Left lobe of liver (tissue), 2 donors: ENCODE measurements at places on chromosomes 6 and 20.

DNA sequence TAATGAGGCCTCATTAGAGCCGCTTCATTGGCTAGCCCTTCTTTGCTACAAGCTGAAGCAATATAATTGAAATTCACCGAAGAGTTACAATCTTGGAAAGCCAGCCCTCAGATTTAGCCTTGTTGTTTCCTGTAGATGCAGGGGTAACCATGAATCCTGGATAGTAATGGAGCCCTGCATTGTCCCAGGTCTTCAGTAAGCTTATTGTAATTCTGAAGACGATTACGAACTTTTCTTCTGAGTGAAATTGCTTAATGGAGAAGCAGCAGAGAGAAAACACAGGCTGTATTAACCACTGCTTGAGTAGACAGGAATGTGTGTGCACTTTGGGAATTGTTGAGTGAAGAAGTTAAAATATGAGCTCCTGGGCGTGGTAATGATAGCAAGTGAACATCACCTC, 26.3 kb upstream of the NAA20 start:
- no peak for DNase-seq

- no peak for DNase-seq
These were observed 9.3 kb downstream of the NTSR1 start for GRCh38 chr20:62717933-62718332.

- peak; percentile 91 for DNase-seq
These were observed 7.1 kb downstream of the HSPA1B start for GRCh38 chr6:31834367-31835250.

DNA sequence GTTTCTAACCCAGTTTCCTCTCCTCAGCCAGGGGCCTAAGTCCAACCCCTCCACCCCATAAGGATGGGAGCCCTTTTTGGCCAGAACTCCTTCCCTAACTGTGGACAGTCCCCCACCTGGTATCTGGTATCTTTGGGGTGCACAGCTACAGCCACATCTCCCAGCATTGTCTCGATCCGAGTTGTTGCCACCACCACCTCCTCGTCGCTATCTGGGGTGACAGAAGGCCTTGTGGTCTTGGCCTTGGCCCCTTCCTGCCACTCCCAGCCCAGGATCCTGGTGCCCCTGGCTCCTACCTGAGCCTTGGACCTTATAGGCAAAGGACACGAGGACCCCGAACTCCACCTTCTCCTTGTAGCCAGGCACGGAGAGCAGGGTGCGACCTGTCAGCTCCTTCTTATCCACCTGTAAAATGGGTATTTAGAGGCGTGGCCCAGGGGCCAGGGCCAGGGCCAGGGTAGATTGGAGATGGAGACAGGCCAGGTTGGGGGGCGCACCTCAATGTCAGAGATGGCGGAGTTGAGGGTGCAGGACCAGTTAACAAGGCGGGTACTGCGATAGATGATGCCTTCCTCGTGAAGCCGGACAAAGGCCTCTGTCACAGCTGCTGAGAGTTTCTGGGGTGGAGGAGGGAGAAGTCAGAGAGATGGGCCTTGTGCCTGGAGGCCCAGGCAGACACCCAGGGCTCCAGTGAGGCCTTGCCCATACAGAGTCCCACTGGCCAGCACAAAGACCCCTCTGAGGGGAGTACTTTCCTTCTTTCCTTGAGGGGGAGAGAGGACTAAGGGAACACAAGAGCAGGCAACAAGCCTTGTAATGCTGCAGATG, 7.2 kb upstream of the VWA7 start:
- DNase-seq: no peak

- no peak for DNase-seq
These were observed 110.4 kb upstream of the SCAF8 start for GRCh38 chr6:154622618-154623336.

DNA sequence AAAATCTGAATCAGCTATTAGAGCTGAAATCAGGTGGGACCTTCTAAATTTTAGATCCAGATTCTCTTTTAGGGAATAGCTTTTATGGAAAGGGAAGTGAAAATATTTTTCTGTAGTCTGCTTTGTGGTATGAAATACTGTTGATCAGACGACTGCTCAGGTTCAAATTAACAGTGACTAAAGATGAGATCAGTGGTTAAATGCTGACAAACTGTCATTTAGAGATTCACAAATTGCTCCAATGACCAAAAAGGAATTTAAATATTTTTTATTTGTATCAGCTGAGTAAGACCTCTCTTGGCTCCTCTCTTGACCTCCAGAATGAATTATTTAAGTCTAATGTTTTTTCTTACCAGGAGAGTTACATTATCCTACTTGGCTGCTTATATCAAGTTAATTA, 77.3 kb downstream of the KCNQ5 start:
- DNase-seq: no peak

GRCh38 chr6:121664158-121664557, 228.7 kb downstream of the GJA1 start:
- no peak for DNase-seq

GRCh38 chr20:7741866-7742265, 198.4 kb downstream of the HAO1 start:
- no peak for DNase-seq

DNA sequence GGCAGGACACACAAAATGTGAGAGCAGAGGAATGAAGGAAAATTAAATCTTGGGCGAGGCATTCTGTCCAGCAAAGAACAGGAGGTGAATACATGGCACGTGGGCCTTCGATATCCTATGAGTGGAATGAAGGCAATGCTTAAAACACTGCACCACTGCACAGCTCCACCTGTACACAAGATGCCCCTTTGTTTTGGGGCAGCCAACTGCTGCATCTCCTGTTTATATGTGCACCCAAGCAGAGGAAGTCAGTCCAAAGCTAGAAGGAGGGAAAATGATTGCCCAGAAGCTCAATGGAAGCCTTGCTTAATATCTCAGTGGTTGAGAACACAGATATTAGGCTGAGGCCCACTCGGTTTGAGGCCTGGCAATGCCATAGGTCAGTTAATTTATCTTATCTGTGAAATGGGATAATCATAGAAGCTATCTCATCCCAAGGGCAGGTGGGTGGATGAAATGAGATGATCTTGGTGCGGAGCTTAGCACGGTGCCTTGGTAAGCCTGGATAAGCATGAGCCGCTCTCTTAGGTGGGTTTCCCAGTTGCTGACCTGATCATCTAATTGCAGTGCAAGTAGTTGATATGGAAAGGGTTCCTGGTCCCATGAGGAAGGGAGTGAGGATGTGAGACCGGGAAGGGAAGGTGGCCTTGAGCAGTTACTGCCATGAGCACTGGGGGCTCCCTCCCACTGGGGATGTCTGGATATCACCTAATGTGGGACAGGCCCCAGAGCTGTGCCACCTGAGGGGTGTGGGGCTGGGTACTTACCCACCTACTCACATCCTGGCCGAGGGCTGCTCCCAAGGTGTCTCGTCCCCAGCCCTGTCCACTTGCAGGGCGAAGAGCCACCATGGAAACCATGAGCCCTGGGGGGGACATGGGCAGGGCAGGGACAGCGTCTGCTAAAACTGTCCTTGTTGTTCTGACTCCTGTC, 9.9 kb downstream of the BANF2 start:
- no peak for DNase-seq

GRCh38 chr6:104595311-104595820, 264.4 kb downstream of the HACE1 start:
- DNase-seq: no peak

- DNase-seq: no peak
These were observed 41.6 kb upstream of the NOX3 start for GRCh38 chr6:155497273-155497672.

GRCh38 chr6:13268913-13269518, 59.3 kb downstream of the TBC1D7 start:
- no peak for DNase-seq

DNA sequence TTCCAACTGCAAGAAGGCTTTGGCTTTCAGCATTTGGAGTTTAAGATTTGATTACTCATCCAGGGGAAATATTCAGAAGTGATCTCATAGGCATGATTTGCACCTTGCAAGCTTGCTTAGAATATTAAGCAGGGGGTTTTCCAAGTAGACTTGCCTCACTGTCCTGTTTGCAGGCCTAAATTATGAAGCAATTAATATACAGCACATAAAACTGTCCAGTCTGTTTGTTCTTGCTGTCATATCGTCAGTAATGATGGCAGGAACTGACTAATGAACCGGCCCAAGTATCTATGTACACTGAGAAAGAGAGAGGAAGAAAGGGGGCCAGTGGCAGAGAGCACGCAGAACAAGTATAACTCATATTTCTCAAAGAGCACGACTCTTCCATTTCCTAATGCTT, 212.5 kb upstream of the SUPT3H start:
- DNase-seq: no peak

- DNase-seq: no peak
These were observed 63.6 kb downstream of the BLOC1S5 start for GRCh38 chr6:8000636-8001035.

- no peak for DNase-seq
These were observed 147.5 kb downstream of the MYO6 start for GRCh38 chr6:75896526-75896925.

DNA sequence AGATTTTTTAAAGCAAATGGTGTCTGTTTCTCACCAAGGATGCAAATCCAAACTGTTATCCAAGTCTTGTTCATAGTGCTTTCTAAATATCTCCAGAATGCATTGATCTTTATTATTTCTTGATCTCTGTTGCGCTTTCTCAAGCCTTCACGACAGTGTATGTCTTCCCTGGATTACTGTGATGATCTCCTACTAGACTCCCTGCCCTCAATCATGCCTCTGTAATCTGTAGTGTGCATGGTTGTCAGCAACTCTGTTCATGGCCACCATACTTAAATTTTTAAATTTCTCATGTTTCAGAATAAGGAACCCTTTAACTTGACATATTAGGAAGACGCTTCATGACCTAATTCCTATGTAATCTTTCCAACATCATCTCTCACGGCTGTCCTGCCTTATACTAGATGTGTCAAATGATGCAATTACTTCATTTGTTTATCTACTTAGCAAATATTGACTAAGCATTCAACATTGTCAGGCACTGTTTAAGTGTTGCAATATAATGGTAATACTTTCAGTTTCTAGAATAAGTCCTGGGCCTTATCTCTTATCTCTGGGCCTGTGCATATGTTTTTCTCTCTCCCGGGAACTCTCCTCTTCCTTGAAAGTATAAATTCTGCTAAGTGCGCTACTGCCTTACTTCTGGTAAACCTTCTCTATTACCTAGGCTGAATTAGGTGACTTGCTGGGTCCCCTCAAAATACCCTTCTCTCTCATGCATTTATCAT, 25.6 kb upstream of the AHI1 start:
- DNase-seq: no peak

DNA sequence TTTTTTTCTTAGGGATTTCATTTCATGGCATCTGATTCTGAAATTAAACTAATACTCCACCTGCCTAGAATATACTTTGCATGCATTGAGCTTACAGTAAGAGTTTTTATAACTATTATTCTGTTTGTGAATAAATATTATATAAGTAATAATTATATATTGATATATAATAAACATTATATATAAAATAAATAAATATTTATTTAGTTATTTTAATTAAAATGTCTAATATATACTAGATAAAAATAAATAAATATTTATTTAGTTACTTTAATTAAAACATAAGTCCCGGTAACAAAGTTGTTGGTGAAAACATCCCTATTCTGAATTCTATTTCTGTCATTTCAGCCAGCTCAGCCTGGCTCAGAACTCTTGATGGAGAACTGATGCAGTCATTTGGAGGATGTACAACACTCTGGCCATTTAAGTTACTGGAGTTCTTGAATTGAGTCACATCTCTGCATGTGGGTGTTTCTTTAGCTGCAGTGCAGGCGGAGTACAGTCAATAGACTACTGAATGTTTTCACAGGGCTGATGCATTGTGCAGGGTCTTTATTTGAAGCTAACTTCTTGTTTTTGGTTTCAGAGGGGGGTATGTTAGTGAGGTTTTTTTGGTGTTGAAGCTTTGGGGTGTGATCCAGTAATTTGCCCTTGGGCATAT, 508.9 kb upstream of the ADGRB3 start:
- DNase-seq: no peak

DNA sequence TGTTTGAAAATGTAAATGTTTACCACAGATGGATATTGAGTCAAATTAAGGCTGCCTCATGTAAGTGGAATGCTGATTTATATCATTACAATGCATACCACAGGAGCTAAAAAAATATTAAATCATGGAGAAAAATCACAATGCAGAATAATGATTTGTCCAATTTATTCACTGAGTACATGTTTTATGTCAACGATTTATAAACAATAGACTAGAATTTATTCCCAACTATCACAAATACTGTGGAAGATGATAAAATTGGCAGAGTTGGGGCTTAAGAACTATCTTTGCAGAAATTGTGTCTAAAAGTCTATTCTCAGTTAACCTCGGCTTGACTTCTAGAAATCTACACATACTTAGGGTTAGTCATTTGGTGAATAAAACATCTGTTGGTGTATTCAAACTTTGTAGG, 472.1 kb upstream of the MARCKS start:
- DNase-seq: no peak

DNA sequence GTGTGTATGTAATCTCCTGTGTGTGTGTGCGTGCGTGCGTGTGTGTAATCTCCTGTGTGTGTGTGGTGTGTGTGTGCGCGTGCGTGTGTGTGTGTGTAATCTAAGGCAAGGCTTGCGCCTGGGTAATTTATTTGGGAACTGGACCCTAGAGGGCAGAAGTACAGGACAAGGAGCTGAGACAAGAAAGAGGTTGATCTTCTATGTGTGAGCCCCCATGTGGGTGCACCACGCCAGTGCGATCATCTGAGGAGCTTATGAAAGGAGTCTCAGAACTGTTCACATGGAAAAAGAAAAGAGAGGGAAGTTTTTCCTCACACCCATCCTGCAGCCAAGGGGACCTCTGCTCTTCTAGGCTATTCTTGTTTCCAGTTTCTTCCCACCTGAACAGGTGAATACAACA, 220.1 kb upstream of the GGTLC1 start:
- DNase-seq: no peak

DNA sequence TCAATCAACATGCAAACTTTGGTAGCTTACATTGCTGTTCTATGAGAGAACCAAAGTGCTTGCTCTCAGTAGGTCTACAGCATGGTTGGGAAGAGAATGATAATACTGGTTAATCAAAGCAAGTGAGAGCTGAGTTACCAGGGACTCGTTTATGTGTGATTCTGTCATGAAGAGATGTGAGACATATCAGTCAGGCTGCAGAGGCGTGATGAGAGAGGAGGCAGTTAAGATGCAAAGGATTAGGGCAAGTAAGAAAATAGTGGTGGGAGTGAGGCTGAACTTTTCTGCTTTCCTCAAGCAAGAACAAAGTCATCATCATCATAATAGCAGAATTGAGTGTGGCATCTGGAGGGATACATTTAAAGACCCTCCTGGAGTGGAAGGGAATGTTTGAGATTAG, 86.5 kb downstream of the RPS12 start:
- DNase-seq: no peak

- DNase-seq: no peak
These were observed 156.4 kb downstream of the CD83 start for GRCh38 chr6:14274016-14274415.

DNA sequence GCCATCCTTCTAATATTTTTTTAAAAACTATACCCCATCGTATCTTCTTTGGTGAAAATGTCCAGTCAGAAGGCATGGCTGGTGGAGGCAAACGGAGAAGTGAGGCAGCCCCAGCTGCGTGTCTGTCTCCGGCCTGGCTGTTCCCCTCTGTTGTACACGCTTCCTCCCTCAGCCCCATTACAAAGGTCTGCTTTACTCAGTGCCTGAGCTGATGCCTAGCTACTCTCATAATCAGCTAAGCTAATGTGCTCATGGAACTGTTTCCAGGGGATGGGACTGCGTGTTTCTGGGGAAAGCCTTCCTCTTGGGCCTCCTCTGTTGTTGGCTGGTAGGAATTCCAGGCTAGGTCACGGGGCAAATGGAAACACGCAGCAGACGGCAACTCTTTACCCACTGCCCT, 67.3 kb downstream of the PPP1R3G start:
- DNase-seq: no peak

GRCh38 chr20:16308754-16309153, 264.5 kb downstream of the KIF16B start:
- no peak for DNase-seq

- DNase-seq: no peak
These were observed 24.6 kb downstream of the FOXA2 start for GRCh38 chr20:22559711-22560318.
